ENCODE measurements at places on chromosomes 3 and 15. TPM values are rescaled to one million over a fixed set of nuclear protein-coding genes. Genes with fewer than 3 reads are reported as not detected.

DNA sequence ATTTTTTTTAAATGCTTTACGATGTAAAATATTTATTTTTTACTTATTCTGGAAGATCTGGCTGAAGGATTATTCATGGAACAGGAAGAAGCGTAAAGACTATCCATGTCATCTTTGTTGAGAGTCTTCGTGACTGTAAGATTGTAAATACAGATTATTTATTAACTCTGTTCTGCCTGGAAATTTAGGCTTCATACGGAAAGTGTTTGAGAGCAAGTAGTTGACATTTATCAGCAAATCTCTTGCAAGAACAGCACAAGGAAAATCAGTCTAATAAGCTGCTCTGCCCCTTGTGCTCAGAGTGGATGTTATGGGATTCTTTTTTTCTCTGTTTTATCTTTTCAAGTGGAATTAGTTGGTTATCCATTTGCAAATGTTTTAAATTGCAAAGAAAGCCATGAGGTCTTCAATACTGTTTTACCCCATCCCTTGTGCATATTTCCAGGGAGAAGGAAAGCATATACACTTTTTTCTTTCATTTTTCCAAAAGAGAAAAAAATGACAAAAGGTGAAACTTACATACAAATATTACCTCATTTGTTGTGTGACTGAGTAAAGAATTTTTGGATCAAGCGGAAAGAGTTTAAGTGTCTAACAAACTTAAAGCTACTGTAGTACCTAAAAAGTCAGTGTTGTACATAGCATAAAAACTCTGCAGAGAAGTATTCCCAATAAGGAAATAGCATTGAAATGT lies 15.6 kb downstream of the THBS1 start:
- DNase-seq, result no peak

Gene NTRK3
- 7.4 TPM for polyA plus RNA-seq

DNA sequence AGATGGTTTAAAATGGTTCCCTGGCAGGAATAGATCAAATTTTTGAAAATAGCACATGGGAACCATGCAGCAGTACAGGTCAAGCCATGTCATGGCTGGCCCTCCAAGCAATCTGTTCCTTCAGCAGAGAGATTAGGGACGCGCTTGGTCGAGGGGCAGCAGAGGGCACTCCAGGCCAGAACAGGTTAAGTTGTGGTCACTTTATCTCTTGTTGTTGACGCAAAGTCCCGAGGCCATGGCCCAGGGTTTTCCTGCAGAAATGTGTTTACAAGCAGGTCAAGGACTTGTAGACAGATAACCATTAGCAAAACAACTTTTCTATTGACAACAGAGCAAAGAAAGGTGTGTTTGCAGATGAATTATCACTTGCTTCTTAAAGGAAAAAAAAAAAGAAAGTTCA lies 570.0 kb upstream of the NR2F2 start:
- DNase-seq, result no peak

DNA sequence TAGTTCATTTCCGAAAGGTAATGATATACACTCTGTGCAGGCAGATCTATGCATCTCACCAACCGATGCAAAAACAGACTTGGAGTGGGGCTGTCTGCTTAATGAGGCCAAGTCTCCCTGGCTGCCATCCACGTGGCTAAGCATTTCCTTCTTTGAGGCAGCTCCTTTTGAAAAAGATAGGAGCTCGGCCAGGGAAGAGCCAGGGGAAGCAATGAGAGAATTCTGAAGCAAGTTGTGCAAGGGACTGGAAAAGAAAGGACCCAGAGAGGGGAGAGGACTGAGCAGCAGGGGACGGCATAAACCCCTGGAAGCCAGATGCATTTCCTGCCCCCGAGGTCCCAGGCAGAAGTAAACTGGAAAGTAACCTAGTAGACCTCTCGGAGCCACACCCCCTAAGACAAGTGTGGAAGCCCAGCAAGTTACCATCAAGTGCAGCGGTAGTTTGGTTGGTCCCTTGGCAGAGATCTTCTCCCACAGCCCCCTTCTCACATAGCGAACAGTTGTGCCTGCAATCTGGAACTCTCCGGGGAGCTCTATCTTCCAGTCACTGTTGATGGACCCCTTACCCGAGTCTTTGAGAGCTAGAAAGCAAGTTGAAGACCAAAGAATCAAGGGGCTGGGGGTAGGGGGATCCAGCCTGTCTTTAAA lies 288.2 kb downstream of the ADAMTS17 start:
- DNase-seq, result no peak

Gene POPDC2
- polyA plus RNA-seq, result 1.2 TPM

GRCh38 chr15:70605606-70606410 lies 157.6 kb downstream of the UACA start:
- no peak for DNase-seq

Gene PCSK6
- 1.9 TPM for polyA plus RNA-seq

GRCh38 chr3:171491361-171491760 lies 31.2 kb upstream of the TNIK start:
- no peak for DNase-seq

- no peak for DNase-seq
These were observed 100.9 kb upstream of the TLE3 start for GRCh38 chr15:70198441-70199123.

- no peak for DNase-seq
These were observed 57.2 kb upstream of the CACNA2D3 start for GRCh38 chr3:54065140-54065539.

Gene SAXO2
- polyA plus RNA-seq, result 1.9 TPM
